Stimulated activated naive CD8-positive, alpha-beta T cell treated with anti-CD3 and anti-CD28 coated beads, Interleukin-15, amount 100 ng/mL, for 72 hours (primary cell): ENCODE measurements at places on chromosomes 7 and 10.

- DNase-seq, result no peak
These were observed 165.4 kb downstream of the BMPER start for GRCh38 chr7:34070511-34071323.

GRCh38 chr7:79093421-79093820, 360.0 kb downstream of the MAGI2 start:
- no peak for DNase-seq

GRCh38 chr7:84073186-84073875, 121.3 kb downstream of the SEMA3A start:
- DNase-seq, result no peak

GRCh38 chr7:79236352-79237028, 217.0 kb downstream of the MAGI2 start:
- DNase-seq, result no peak

GRCh38 chr7:94375691-94376090, 19.0 kb upstream of the COL1A2 start:
- DNase-seq, result no peak

DNA sequence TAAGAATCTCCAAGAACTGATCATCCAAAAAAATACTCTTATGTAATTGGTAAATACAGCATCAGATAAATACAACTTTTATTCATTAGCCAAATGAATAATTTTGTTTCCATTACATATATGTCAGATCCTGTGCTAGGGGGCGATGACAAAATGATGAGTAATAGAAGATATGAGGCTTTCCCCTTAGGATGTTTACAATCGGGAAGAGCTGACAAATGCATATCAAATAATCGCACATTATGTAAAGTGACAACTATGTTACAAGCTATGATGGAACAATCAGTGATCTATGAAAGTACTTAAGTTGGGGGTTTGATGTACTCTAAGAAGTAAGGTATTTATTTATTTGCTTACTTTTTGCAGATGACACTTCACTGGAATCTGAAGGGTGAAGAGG, 465.6 kb upstream of the VSTM2A start:
- DNase-seq, result no peak

- DNase-seq, result no peak
These were observed 368.8 kb downstream of the PRPF18 start for GRCh38 chr10:13955409-13956068.

- DNase-seq, result no peak
These were observed 672.9 kb downstream of the MAGI2 start for GRCh38 chr7:78780560-78780959.

- no peak for DNase-seq
These were observed 2.4 kb downstream of the PILRB start for GRCh38 chr7:100360135-100360854.

DNA sequence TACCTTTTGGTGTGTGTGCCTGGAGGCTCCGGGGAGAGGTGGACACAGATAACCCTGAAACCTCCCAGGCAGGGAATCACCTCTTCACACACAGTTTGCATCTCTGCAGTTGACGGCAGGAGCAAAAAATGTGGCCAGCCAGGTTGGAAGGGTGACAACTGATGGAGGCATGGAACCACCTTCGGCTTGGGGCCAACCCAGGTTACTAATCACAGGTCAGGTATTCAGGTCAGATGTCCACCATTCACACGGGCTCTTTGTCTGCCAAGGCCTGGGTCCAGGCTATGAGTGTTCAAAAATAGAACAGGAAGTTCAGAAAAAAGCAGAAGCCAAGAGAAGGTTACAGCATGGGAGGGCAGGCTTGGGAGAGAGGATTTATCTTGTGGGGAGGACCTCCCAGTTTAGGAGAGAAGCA, 137.2 kb upstream of the EFCAB10 start:
- no peak for DNase-seq

DNA sequence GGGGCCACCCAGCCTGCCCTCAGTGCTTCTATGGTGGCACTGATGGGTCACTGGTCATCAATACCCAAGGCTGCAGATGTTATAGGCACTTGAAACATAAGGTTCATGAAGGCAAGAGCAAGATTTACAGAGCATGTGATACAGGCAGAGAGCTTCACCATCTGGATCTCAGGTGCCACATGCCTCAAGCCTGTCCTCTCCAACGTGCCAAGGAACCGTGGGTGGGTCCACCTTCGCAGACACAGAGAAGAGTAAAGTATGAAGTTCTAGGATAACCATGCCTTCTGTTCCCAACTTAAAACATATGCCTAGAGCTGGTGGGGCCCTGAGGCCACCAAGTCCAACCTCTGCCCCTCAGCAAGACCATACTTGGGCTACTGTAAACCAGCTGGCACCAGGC, 26.7 kb upstream of the CDH23 start:
- no peak for DNase-seq

- no peak for DNase-seq
These were observed 3.4 kb downstream of the CLEC2L start for GRCh38 chr7:139526578-139527544.

- no peak for DNase-seq
These were observed 109.5 kb upstream of the CARD11 start for GRCh38 chr7:3153118-3153517.

GRCh38 chr7:130070861-130071622, 708 bp downstream of the KLHDC10 start:
- no peak for DNase-seq

DNA sequence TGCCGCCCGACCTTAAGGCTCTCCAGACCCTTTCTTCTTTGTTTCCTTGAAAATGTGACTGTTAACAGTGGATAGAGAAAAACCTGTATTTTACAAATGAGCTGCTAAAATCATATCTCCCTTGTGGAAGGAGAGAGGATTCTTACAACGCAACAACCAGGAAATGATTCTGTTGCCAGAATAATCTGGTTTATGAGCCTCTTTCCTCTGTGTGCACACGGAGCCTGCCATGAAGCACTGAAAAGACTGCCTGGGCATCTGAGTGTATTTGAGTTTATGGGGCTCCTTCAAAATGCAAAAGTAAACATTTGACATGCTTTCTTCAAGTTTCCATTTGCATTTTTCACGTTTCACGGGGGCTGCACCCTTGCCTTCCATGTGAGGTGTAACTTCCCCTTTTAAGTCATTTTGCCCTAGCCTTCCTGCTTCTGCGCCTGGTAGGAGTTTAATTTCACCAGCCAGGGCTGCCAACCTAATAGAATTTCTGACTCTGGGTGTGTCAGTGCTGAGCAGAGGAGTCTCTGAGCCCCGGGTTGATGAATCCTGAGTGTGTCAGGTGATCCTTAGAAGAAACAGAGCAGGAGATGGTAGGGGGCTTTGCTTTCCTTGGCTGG, 101.2 kb downstream of the GRB10 start:
- no peak for DNase-seq

- no peak for DNase-seq
These were observed 18.6 kb upstream of the VDAC2 start for GRCh38 chr10:75191821-75192568.
